ENCODE measurements at places on chromosomes 16 and 17.

DNA sequence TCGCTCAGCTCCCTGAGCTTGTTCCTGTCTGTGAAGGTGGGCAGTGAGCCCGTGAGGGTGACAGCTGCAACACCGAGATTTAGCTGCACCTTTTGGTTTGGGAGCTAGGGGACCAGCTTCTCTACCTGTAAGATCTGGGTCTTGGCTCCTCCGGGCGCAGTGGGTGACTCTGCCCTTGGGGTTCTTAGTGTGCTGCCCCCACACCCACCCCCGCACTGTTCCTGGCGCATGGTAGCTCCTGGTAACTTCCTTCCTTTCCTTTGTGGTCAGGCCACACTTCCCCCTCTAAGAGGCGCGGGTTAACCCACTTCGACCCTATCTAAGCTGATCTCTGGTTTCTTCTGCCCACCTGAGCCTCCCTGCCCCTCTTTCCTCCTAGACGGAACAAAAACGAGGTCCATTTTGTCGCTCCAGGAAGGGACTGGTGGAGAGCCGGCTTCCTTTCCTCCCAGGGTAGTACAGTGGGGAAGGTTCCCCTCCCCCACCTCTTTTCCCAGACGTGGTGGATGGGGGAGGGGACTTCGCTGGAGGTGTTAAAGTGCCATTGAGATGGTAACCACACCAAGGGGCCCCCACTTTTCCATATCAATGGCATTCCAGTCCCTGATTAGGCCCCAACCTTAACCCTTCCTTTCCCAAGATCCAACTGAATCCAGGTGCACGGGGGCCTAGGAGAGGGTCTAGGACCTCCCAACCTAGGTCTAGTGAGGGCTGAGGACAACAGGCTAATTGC lies 4.6 kb upstream of the CLDN9 start:
- peak; percentile 64 for DNase-seq

DNA sequence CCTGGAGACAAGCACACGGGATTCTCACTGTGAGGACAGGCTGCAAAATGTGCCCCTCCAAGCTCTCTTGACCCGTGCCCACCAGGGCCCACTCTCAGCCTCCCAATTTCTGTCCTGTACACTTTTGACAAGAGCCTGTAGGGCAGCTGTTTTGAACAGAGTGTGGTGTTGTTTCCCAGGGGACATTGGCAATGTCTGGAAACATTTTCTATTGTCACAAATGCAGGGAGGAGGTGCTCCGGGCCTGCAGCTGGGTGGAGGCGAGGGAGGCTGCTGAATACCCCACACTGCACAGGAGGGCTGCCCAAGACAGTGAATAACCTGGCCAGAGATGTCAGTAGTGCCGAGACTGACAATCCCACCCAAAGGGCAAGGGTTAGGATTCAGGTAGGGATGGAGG lies 10.5 kb downstream of the CEP295NL start:
- DNase-seq = no peak

DNA sequence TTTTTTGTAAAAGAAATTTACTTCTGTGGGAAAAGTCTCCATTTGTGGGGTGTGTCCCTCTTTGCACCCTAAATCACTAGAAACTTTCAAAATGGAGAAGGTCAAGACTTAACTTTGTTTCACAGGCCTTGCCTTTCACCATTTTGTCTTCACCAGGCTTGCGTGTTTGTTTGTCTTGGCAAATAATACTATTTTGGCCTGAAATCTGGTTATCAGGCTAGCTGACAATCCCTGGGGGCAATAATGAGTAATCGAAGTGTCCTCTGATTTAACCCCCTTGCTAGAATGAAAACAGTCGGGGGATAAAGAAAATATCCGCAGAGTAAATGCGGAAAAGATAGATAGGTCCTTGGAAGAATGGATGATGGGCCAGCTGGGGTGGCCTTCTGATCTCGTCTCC lies 34.5 kb downstream of the SLC39A11 start:
- no peak for DNase-seq

GRCh38 chr17:2054262-2054511 lies 716 bp upstream of the HIC1 start:
- no peak for DNase-seq

DNA sequence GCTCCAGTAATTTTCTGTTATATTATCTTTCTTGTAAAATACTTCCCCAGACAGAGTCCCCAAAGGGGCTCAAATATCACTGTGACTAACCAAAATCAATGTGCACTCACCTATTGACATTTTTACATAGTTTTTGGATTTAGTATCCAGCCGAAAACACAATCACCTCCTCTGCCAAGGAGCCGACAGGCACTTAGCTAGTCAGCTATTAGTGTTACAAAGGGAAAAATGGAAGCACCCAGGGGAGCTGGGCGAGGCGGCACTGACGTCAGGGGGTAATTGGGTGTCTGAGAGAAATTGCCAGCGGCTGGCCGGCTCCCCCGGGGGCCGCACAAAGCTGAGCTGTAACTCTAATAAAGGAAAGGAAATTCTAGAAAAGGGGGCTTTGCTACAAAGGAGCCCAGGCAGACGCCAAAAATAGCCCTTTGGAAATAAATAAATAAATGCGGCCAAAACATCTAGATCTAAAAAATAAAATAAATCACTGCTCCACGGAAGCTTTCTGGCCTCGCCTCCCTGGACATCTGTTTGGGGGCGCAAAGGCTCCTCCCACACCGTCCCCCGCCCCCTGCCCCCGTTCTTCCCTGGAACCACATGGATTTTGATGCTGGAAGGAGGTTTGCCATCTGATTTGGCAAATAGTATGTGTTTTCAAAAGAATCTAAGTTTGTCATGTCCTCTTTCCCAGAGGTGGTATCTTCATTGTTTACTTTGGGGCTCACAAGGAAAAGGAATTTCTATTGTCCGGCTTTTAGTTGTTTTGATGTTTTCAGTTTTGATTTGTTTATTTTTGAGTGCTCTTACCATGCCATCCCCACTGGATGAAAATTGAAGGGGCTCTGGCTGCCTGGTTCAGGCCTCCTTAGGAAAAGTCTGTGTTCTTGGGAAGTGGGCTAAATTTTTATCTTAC lies 156.7 kb downstream of the ZNF423 start:
- no peak for DNase-seq

- DNase-seq = peak; percentile 63
These were observed at the start of gene SLC13A5 for GRCh38 chr17:6713130-6713917. TSS of gene SLC13A5 (minus strand) at chr17:6713369. CDS start at chr17:6713333, 36 bp downstream.

DNA sequence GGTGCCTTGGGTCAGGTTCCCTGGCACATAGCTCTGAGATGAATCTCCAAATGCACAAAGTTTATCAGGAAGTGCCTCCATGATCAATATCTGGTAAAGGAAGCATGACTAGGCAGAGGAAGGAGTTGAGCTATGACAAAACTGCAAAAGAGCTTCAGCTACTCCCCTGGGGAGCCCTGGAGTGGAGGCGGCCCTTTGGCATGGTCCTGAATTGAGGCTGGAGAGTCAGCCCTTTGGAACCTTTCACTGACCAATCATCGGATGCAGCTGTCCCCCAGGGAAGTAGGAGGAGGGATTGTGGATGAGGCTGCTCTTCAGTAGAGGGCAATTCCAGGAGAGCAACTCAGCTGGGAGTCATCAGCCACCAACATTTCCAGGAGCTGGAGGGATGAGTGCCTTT lies 46.1 kb upstream of the NLRP1 start:
- DNase-seq = no peak

- DNase-seq = peak; percentile 32
These were observed 49.4 kb downstream of the BEAN1 start for GRCh38 chr16:66476328-66477027.

DNA sequence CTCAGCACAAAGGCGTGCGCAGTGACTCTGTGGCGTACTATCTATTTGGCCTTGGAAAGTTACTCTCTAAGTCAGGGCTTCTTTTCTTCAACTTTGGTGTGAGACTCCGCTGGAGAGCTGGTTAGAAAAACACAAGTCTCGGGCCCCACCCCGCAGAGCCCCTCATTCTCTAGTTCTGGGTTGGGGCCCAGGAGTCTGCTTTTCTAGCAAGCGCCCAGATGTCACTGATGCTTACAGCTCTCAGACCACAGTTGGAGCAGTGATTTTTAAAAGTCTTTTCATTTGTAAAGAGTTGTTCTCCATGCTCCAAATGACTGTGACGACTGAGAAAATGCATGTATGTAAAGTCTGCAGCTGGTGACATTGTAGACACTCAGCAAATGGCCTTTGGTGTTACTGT lies 582.3 kb downstream of the WWOX start:
- DNase-seq = no peak

DNA sequence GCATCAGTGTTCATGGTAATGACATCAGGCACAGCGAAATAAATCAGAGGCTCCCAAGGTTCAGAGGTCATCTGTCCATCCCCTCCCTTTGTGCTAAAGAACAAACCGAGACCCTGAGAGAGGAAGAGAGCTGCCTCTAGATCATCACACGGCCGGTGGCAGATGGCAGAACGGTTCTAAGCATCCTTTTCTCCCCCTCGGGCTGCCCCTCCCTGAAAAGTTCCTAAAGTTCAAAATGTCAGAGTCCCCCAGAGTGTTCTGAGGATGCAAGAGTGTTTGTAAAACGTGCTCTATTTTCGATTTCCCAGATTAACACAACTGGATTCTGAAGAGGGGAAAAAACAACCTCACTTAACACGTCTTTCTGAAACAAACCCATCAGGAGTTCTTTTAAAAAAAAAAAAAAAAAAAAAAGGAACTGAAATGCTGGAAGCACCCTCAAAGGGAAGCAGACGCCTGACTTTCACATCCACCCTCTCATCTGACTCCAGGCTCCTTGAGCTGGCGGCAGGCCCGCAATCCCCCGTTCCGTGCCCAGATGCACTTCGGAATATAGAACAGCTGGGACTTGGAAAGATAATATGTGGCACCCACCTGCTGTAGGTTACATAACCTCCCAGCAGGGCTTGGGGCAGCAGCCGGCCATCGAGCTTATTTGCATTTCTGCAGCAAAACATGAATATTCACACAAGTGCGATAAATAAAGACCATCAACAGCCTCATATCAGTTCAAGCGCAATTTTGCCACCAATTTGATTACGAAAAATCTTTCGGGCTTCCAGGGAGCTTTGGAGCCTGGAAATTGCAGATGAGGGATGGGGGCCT lies 115.5 kb upstream of the SMURF2 start:
- peak; percentile 19 for DNase-seq

DNA sequence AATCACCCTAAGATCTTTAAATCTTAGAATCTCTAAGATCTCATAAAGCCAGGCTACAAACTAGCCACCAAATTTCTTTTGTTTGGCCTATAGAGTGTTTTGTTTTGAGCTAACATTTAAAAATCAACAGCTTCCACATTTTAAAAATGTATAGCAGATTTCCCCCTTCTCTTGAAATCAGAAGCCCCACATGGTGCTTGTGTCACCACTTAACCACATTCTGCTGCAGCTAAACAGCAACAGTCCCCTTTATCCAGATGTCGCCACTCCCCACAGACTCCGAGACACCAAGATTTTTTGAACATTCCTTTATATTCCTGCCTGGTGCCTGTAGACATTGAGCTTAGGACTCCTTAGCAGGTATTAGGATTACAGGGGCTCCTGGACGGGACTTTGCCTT lies 16.0 kb downstream of the GUCY2D start:
- peak; percentile 77 for DNase-seq

GRCh38 chr17:28124962-28125361 lies 82.5 kb downstream of the NLK start:
- no peak for DNase-seq

DNA sequence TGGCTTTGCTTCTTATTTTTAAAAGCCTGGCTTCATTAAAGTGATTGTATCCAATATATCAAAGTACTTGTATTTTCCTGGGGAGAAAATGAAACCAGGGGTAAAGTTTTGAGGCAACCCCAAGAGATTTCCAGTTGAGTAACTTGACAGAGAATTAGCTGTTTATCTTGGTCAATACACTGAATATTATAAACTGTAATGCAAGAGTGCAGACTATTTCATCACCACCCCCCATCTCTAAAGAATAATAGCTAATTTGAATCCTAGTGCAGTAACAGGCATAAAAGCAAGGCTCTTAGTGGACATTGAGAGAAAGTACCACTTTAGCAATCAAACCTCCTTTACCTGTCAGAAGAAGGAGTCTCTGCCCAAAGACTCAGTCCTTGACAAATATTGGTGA lies 27.0 kb downstream of the IRX6 start:
- no peak for DNase-seq

DNA sequence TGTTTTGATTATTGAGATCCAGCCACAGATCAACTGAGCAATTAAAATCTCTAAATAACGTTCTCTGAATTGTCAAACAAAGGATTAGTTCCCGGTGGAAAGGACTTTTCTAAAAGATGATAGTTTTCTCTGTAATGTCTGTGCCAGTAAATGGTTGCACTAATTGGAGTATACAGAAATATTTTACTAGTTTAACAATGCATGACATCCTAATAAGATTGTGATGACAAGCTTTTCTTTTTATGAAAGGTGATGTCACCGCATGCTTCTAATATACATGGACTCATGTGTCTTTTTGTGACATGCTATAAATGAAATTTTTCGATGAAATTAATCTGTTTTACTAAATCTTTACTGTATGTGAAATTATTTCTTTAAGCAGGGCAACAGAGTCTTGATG lies 211.1 kb downstream of the IRX3 start:
- no peak for DNase-seq

- DNase-seq = no peak
These were observed 32.0 kb downstream of the POLR3E start for GRCh38 chr16:22329199-22329695.

GRCh38 chr17:18248300-18248731 lies 10.2 kb downstream of the FLII start:
- peak; percentile 88 for DNase-seq

GRCh38 chr17:49985310-49985990 lies 9.6 kb downstream of the DLX3 start:
- DNase-seq = no peak

DNA sequence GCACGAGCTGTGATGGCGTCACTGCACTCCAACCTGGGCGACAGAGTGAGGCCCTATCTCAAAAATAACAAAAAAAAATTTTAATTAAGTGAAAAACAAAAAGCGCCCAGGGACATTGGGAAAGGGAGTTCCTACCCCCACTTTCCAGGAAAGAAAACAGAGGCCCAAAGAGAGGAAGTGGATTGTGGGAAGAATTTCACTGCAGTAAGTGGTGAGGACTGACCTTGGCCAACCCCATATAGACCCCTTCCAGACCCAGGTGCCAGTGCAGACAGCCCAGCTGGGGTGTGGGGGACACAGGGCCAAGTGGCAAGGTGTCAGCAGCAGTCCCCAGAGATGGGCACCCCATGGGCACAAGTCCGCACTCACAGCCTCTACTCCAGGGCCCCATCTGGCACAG lies 29.0 kb upstream of the KRT17 start:
- DNase-seq = no peak
